ENCODE measurements at places on chromosomes 3 and 15.

DNA sequence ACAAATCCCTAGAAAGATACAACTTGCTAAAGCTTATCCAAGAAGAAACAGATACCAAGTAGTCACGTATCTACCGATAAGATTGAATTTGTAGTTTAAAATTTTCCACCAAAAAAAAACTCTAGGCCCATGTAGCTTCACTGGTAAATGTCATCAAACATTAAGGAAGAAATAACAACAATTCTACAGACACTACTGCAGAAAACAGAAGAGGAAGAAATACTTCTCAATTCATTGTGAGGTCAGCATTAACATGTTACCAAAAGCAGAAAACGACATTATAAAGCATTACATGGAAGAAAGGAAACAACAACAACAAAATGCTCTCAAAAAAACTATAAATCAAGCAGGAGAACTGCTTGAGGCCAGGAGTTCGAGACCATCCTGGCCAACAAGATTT lies 27.5 kb upstream of the TM4SF19 start:
- no peak for DNase-seq

DNA sequence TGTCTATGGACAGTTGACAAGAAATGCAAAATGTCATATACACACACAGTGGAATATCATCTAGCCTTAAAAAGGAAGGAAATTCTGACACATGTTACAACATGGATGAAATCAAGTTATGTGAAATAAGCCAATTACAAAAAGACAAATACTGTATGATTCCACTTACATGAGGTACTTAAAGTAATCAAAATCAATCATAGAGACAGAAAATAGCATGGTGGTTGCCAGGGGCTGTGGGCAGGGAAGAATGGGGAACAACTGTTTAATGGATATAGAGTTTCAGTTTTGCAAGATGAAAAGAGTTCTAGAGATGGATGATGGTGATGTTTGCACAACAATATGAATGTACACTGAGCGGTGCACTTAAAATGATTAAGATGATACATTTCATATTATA lies 613.8 kb upstream of the ZNF385D start:
- DNase-seq = no peak

DNA sequence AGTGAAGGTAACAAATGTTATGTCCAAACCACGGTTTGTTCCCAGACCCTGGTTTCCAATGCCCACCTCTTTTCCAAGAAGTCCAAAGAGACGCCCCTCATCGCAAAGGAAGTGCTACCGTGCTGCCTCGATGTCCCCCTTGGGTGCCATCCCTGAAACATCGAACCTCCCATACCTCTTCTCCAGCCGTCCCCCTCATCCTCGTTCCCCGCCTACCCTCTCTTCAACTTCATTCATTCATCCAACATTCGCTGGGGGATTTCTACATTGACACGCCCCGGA lies 467 bp downstream of the TIPIN start:
- DNase-seq = no peak

- DNase-seq = no peak
Measured at GRCh38 chr3:105367063-105367405, 325 bp downstream of the ALCAM start.

- DNase-seq = no peak
Measured at GRCh38 chr3:187963003-187963676, 190.8 kb upstream of the LPP start.

DNA sequence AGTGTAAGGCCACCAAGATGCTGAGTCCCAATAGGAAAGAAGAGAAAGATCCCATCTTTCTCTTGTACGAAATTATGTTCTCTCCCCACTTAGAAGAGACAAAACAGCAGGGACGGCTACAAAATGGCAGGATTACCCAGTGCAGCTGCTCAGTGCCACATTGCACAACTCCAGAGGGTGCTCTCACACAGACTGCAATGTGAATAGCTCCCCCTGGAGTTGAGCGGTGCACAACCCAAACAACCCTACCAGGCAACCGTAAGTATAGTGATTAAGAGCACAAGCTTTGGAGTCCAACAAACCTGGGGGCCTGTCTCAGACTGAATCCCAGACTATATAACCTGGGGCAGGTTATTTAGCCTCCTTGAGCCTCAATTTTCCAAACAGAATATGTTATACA lies 3.1 kb upstream of the BHLHE40 start:
- no peak for DNase-seq

DNA sequence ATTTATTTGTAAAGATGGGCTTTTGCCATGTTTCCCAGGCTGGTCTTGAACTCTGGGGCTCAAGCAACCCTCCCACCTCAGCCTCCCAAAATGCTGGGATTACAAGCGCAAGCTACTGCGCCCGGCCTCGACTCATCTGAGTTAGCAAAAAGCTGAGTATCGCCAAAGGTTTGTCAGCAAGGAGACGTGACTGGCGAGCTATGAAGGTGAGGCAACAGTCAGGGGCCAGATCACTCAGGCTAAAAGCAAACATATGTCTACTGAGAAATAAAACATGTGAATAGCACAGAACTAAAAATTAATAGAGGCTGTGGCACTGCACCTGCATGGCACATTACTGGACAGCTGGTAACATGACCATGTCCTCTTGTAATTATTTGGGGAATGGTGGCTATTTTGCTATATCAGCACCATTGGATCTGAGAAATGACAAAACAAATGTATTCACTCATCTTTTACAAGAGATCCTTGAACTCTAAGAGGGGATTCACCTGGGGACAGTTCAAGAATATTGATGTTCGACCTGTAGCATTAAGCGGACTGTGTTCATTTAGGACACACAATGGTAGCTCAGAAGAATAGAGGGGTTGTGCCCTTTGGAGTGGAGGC lies 10.0 kb upstream of the SLC25A26 start:
- DNase-seq = no peak

DNA sequence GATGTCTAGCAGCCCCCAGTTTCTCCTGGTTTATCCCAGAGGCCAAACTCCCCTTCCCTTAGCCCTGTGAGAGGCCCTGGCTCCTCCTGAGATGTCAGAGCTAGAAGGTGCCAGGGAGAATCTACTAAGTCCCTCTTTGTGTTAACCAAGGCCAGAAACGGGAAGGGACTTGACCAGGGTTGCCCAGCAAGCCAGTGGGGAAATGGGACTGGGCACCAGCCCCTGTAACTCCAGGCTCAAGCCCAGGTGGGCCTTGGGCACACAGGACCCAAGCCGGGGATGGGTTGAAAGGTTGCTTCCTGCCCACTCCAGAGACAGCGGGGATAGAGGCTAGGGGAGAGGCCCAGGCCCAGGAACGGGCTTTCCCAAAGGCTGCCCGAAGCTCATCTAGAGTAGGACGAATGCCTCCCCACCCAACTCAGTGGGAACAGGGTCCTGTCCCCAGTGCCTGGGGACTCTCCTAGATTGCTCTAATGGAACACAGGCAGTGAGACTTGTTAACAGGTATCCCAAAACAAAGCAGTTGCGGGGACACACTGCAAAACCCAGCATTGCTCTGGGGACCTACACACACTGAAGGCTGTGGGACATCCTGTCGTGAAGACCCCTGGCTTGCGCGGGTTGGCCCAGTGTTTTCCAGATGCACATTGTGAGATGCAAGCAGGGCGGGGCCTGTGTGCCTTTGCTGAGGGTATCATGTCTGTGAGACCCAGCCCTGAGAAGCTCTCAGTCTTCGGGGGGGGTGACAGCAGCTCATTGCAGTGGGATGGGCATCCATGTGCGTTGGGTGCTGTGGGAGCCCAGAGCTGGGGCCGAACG lies 12.9 kb upstream of the TXNRD3 start:
- DNase-seq = no peak

DNA sequence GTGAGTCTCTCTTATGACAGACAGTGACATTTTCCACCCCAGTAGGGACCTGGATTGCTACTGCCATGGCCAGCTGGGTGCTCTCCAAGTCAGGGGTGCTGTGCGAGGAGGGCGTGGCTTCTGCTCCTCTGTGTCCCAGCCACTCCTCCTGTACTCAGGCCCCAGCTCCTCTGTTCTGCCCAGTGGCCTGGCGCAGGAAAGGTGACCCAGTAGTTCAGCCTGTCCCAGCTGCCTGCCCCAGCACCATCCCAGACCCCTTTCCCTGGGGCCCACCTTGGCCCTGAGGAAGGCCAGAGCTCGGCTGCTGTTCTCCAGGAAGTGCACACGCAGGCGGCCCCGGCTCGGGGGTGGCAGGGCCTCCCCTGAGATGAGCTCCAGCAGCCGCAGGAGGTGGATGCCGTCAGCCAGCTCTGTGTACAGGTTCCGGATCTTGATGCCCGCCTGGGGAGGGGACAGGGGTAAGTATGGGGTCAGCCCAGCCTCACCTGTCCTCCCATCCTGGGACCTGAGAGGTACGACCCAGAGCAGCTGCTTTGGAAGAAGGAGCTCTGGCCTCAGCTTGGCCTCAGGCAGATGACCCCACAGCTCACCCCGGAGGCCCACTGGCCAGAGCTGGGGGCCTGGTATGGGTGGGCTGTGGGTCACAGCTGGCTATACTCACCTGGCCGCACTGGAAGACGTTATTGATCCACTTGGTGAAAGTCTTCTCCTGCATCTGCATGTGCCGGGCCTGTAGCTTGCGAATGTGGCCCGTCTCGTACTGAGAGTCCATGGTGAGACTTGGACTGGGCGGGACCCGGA lies 1.0 kb downstream of the SPTBN5 start:
- no peak for DNase-seq

DNA sequence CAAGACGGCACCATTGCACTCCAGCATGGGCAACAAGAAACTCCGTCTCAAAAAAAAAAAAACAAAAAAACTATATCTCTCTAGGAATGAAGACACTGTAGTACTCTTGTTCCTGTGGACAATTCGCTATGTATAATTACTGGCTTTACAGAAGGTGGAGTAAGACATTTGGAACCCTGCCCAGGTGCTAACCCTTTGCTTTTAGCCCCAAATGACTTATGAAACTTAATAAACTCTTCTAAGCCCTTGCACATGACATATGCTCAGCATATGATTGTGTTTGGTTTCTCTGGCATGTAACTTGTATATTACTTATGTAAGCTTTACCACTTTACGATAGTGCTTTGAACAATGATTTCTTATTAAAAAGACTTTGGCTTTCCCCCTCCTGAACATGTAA lies 27.3 kb upstream of the PRTG start:
- DNase-seq = no peak

GRCh38 chr15:39433376-39433775 lies 147.5 kb upstream of the THBS1 start:
- DNase-seq = no peak

DNA sequence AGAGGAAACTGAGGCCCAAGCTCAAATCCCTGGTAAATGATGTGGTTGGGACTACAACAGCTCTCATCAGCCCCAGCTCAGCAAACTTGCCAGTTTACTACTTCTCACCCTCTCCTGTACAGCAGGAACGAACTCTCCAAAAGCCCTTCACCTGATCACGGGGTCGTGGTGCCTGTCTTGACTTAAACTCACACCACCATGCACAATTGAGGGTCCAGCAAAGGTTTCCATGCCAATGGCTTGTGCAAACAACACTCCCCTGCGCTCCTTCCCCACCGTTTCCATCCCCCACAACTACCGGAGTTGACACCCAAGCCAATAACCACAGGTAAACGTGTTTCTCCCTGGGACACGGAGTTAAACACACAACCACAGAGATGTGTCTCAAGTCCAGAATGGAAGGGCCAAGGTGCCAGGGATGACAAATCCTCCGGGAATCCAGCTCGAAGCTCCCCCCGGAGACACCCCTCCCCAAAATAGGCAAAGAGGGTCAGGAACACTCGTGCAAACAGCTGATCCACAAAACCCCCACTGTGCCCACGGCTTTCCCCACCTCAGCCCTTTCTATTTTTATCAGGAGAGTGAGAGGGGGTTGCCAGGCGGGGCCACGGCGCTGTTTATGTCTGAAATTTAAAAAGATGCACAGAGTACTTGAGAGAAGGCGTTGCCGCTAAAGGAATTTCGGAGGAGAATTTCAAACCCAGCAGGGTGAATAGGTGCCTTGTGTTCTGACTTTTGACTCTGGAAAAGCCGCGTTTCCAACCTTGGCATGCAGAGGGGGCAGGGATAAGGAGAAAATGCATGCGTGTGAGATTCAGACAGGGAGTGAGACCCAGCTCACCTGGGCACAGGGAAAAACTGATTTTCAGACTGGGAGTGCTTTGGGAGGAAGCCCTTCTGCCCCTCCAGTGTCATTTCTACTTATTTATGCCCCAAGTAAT lies 10.6 kb upstream of the ACAN start:
- DNase-seq = no peak

DNA sequence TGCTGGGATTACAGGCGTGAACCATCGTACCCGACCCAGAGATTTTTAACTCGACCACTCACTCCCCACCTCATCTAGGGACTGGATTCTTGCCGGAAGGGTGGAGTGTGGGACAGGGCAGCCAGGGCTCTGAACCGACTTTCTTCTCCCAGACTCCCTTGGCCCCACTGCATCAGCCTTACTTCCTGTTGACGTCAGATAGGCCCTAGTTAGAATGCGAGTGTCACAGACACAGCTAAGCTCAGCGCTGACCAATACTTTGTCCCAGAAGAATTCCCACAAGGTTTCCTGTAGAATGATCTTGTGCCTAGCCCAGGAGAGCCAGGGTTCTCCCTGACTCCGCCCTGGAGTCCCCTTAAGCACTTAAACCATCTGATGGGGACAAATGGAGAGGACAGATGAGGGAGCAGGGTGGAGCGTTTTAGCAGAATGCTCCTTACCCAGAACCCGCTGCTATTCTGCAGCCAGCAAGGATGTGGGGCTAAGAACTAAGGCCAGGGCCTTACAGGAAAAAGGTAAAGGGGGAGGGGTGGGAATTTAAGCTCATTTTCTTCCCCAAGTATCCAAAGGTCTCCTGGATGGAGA lies 5.8 kb upstream of the TUSC2 start:
- DNase-seq = no peak

- no peak for DNase-seq
Measured at GRCh38 chr3:194730365-194730764, 44.7 kb downstream of the FAM43A start.

DNA sequence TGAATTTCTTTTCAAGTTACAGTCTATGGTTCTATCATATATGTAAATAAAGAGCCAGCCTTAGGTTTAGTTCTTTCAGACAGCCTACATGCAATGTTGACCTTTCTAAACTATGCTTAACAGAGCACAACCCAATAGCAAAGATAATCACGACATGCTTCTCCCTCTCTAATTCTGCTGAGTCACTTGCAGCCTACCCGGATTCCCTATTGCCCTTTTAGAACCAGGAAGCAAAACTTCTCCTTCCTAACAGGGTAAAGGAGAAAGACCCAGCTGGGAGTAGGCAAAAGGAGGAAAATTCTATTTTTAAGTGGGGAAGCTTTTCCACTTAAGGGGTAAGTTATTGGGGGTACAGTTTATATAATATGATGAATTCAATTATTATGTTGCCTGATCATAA lies 79.3 kb downstream of the SLC7A14 start:
- DNase-seq = no peak

DNA sequence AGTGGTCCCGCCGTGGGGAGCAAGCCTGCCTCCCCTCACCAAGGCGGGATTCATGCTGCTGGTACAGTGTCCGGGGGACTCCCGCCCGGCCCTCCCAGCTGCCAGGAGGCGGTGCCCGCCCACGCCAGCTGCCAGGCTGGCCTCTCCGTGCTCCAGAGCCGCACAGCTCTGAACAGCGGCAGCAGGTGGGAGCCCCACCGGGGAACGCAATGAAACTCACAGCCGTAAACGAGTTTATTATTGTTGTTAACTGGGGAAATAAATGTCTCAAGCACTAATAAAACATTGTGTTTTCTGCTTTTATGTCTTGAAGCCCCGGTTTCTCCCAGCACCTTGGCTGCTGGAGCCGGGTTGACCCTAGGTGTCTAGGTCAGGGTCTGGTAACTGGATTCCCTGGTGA lies 317.7 kb upstream of the TLE3 start:
- DNase-seq = no peak

Measured in stimulated activated CD4-positive, alpha-beta T cell treated with anti-CD3 and anti-CD28 coated beads, TNF-alpha, amount 100 ng/mL, for 1 hour (primary cell).